Posterior vena cava (tissue), 2 donors: ENCODE measurements at places on chromosomes 2 and 18.

DNA sequence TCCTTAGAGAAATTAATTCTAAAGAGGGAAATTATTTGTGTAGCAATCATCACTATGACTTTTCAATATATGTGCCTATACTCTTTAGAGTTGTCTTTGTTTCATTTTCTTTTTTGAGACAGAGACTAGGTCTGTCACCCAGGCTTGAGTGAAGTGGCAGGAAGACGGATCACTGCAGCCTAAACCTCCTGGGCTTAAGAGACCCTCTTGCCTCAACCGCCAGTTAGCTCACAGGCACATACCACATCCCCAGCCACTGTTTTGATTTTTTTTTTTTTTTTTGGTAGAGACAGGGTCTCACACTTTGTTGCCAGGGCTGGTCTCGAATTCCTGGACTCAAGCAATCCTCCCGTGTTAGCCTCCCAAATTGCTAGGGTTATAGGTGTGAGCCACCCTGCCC is 12.4 kb downstream of the YWHAQ start:
- DNase-seq = no peak

- DNase-seq = peak; percentile 66
These were observed 12.7 kb upstream of the ARID5A start for GRCh38 chr2:96523659-96524481.

GRCh38 chr2:929925-930324 is 20.7 kb upstream of the SNTG2 start:
- no peak for DNase-seq

DNA sequence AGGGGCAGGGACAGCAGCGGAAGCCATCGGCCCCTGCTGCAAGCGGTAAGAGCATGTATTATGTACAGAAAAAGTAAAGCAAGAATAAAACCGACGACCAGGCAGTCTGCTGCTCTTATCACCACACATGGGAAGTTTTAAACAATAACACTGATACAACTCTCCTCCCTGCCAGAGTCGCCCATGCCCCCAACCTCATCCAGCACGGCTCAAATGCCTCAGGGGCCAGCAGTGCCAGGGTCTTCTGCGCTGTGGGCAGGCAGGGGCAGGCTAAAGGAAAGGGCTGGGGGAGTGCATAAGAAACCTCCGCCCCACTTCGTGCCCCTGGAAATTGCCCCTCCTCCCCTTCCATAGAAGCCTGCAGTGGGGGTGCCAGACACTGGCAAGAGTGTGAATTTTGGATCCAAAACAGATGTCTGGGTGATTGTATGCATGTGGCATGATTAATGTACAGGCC is 10.1 kb downstream of the TEX51 start:
- no peak for DNase-seq

DNA sequence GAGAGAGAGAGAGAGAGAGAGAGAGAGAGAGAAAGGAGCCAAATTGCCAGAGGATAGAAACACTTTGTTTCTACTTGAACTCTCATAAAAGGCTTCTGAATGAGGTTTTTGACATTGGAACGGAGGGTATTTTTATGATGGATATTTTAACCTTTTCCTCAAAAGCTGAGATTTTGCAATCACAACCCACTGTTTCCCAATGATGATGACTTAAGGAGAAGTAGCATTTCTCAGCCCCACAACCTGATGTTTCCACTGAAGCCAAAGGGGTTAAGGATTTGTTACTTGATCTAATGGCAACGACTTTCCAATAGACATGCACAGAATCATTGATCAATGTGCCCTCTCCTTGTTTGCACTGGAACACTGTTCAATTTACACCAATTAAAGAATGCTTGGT is 67.1 kb upstream of the POU3F3 start:
- no peak for DNase-seq

DNA sequence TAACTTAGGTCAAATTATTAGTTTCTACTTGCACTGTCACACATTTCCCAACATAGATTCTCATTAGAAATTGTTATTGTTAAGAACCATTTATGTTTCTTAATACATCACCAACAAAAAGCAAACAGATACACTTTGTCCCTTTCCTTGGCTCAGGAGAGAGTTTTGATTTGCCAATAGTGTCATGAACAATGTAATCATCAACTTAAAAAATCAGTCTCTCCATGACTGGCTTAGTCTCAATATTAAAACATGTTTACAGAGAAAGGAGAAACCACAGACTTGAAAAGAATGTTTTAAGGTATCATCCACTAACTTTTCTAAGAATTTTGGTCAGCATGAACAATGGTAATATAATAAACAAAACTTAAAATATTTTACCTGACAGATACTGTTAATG is 416.5 kb upstream of the KCNH7 start:
- no peak for DNase-seq

DNA sequence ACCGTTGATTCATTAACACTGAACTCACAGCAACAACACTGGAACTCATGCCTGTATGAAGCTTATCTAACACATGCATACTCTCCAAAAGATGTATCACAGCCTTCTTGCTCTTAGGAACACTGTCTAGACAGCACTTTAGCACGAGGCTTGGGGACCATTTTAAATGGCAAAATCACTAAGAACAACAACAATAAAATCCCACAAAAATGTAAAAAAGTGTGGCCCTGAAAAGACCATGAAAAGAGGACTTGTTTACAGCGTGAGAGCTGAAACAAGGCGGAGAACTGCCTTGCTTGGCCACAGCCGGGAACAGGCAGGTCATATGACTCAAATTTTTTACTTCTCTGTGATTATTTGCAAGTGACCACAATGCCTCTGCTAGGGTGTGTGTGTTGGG is 48.1 kb downstream of the CHN1 start:
- DNase-seq = no peak

GRCh38 chr18:55988537-55988936 is 400.5 kb upstream of the TCF4 start:
- no peak for DNase-seq

DNA sequence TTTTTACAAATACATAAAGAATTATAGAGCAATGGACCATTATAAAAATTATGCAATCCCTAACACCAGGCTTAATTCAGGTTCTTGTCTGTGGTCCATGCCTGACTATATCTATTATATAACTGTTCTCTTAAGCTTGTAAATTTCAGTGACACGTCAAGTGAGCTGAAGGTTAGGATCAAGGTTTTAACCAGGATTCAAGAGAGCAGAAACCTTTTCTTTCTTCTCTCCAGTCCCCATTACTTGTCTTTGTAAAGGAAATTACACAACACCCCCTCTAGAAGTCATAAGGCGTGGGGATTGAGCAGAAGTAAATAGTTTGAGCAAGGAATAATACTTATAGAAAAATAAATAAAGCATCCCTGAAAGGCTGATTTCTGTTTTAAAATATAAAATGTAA is 122.0 kb downstream of the ZNF521 start:
- DNase-seq = no peak

DNA sequence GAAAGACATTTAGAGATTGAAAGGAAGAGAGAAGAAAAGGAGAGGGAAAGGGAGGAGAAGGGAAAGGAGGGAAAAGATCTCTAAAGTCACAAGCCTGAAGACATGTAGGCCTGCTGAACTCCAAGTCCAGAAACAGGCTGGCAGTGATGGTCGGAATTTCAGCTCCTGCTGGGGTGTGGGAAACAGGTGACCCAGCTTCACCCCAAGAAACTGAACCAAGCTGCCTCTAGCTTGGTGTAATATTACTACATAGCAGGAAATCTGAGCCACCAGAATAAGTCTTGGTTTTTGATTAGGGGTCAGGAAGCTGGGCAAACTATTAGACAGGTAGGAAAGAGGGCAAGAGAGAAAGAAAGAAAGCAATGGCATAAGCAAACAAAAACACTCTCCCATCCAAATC is 185.8 kb downstream of the PDE11A start:
- DNase-seq = no peak

- DNase-seq = peak; percentile 44
These were observed 12.2 kb downstream of the GPR17 start for GRCh38 chr2:127658146-127658545.

DNA sequence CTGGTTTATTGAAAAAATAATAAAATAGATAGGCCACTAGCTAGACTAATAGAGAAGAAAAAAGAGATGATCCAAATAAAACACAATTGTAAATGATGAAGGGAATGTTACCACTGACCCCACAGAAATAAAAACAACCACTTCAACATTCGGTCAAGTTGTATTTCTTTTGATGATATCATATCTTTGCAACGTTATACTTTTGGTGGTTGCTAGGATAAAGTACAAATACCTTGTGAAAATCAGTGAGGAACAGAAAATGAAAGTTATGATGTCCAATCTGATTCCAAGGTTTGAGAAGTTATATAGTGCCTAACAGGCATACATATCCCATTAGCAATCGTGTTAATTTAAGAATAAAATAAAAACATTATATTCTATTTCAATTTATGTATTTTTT is 6.6 kb upstream of the ASNSD1 start:
- no peak for DNase-seq

DNA sequence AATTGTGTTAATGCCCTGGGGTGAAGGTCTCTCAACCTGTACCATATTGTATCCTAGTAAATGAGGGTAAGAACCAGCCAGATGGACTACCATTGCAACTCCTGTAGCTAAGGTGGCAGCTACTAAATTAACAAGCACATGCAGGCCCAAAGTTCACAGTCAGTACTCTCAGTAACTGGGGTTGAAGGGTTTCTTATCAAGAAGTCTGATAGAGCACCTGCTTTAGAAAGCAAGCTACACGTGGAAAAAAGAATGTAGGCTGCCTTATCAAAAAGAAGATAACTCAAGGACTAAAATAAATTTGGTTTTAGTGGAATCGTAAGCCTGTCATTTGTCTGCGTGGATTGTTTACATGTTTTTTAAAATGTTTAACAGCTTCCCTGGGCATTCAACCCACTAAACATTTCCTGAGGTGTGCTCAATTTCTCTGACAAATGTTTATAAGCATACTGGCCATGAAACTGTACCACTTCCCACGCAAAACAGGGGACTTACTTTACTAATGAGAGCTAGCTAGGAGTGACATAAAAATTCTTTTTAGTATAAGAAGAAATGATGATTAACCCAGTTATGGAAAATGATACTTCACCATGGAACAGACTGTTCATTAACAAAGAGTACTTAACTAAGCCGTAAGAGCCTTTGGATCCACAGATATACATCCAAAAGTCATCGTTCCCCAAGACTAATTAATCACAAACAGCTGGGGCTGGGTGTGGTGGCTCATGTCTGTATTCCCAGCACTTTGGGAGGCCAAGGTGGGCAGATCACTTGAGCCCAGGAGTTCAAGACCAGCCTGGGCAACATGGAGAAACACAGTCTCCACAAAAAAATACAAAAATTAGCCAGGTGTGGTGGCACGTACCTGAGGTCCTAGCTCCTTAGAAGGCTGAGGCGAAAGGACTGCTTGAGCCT is 36.5 kb downstream of the LPIN2 start:
- DNase-seq = no peak

DNA sequence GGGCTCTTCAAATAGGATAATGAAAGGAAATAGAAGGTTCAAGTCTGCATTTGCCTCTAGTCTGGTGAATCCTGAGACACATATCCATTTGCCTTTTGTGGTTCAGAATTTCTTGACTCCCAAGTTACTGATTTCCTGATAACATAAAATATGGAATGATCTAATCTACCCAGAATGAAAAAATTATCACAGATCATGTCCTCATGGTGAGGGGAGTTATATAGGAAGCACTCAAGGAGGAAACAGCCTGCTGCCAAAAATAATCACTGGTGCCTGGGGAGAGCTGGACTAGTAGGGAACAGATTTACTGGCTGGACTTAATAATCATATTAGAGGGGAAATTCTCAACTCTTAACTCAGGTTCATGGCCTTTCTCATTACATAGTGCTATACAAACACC is 95.5 kb upstream of the STK17B start:
- no peak for DNase-seq

- DNase-seq = no peak
These were observed 48.9 kb upstream of the NABP1 start for GRCh38 chr2:191629001-191629453.

DNA sequence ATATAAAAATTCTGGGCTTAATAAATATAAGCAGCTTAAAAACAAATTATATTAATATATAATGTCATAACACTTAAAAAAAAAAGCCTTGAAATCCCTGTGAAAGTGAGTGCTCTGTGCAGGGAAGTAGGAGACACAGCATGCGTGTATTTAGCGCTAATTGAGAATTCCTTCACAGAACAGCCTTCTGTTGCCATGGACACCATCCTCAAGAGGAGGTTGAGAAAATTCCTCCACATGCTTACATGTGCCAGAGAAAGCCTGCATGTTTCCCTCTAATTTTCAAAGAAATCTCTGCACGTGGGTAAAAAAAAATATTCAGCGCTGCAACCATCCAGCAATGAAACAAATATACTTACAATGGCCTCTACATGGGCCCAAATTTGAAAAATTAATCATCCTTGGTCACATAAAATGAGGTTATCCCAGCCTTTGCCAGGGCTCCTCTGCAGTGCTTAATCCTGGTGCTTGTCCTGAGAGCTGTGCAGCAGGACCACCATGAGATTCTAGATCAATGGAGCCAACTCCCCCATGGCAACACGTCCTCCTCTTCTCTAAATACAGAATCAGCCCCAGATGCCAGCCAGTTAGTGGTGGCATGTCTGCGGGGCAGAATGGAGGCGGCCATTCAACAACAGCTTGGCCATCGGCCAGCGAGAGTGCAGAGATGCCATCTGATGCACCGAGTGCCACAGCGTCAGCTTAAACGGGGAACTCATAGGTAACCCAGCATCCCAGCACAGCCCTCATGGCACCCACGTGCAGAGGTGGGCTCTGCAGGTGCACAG is 228.0 kb downstream of the MYT1L start:
- peak; percentile 29 for DNase-seq

DNA sequence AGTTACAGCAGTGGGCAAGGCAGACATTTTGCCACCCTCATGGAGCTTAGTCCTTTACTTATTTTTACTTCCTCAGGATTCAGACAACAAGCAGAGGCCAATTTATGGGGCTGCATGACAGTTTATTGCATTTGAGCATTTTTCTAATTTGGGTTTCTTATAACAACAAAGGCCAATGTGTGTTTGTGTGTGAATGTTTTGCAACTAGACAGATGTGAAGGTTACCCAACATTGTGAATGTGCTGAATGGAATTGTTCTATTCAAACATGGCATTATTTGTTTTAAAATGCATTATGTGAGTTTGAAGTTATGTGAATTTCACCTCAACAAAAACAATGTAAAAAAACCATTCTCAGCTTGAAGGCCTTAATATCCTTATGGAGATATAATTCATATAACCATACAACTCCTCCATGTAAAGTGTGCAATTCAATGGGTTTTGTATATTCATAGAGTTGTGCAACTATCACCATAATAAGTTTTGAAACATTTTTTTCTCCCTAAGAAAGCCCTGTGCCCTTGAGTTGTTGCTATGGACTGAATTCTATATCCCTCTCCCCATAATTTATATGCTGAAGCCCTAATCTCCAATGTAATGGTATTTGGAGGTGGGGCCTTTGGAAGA is 57.3 kb downstream of the CCDC195 start:
- no peak for DNase-seq

DNA sequence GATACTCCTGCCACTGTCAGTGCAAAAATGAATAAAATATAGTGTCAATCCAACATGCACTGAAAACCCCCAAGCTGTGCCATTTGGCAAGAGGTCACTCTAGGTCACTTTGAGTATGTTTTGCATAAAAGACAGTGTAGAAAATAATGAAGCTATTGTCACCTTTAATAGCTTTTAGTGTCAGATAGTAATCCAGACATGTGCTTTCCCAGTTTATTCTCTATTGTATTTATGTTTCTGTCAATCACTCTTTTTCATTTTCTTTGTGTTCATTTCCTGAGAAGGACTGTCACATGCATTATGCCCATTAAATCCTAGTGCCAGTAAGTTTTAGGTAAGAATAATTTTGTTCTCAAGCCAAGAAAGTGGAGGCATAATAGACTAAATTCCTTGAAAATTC is 1073.9 kb upstream of the CDH2 start:
- no peak for DNase-seq
